ENCODE measurements at places on chromosomes 6 and 20.

- DNase-seq, result no peak
These were observed 44.1 kb downstream of the CFAP61 start for GRCh38 chr20:20096421-20096820.

- no peak for DNase-seq
These were observed 3.4 kb upstream of the TNXB start for GRCh38 chr6:32112431-32112980.

DNA sequence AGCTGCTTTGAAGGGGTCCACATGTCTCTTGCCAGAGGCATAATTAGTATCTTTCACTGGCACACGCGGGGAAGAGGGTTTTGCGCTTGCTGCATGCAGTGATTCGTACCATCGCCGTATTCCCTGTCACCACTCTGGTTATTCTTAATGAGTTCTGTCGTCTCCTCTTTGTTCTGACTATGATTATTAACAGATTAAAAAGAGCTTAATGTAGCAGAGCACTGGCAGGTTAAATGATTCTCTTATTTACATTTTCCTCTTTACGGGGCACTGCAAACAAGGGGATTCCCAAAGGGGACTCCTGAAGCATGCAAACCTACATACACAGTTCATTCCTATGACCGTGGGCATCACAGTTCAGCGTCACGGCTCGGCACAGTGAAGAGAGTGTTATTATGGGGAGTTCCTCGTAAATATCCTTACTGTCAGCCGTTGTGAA lies 204.8 kb downstream of the DTNBP1 start:
- DNase-seq, result no peak

- no peak for DNase-seq
These were observed 35.5 kb downstream of the DHX35 start for GRCh38 chr20:38997622-38998021.

DNA sequence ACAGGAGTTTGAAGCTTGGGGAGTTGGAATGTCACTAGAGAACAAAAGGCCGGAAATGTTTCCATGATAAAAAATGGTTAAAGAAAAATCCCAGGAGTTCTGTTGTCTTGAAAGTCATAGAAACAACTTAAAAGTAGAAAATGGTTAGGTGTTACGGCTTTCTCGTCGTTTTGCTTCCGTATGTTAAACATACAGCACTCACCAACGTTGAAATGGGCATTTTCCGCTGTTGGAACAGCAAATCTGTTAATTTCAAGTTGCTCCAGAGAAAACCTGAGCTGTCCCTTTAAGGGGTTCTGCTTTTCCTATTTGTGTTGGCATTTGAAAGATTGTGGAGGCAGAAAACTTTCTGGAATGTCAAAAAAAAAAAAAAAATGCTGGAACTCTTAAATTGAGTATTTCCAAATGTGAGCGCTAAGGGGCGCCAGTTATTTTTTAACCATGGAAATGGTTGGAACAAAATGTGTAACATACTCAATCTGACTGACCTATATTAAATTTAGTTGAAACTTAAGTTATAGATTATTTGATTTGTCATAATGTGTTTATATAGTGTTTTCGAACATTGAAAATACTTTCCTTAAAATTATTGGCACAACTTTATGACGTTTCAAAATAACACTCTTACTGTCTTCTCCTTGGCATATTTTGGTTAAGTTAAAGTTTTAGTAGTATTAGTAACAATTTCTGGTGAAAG lies 2.2 kb downstream of the QKI start:
- DNase-seq, result no peak

DNA sequence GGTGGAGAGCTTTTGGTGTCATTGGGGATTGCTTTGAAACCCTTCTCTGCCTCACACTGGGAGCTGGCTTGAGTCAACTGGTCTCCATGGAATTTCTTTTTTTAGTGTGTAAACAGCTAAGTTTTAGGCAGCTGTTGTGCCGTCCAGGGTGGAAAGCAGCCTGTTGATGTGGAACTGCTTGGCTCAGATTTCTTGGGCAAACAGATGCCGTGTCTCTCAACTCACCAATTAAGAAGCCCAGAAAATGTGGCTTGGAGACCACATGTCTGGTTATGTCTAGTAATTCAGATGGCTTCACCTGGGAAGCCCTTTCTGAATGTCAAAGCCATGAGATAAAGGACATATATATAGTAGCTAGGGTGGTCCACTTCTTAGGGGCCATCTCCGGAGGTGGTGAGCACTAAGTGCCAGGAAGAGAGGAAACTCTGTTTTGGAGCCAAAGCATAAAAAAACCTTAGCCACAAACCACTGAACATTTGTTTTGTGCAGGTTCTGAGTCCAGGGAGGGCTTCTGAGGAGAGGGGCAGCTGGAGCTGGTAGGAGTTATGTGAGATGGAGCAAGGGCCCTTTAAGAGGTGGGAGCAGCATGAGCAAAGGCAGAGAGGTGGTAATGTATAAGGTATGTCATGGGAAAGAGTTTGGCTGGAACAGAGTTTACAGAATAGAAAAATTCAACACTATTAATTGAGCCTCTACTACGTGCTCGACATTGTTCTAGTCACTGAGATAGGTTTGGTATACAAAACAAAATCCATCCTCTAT lies 31.2 kb downstream of the SRSF3 start:
- no peak for DNase-seq

DNA sequence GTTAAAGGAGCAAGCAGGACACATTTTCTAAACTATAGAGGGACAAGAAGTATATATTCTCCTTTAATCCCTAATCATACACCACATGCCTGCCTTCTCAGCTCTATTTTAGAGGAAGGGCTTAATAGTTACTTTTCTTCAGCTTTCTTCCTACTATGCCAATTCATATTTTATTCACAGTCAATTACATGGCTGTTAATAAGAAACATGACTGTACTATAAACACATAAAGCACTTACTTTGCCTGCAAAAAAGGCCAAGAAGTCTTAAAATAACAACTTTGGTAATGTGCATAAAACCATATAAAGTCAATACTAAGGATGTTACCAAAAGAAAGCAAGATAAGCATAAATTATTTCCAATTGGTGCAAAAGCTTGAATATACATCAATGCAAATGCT lies 6.4 kb downstream of the KIAA0408 start:
- DNase-seq, result no peak

GRCh38 chr6:150685860-150686259 lies 86.2 kb downstream of the PLEKHG1 start:
- peak; percentile 8 for DNase-seq

GRCh38 chr6:105593056-105593690 lies 190.3 kb upstream of the PREP start:
- DNase-seq, result no peak

DNA sequence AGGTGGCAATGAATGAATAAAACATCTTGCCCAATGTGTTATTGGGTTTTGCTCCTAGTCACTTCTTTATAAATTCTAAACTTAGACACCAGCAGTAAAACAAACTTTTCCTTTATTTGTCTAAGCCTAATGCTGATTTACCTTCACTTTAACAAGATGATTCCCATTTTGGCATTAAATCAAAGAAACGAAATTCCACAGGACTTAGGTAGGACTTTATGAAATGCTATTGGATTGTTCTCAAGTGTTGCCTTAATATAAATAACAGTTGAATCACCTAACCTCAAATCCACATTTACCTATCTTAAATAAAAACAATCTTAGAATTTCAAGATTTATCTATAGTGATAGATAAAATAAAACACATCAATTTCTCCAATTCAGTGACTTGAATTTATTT lies 831.8 kb downstream of the EPHA7 start:
- DNase-seq, result no peak

DNA sequence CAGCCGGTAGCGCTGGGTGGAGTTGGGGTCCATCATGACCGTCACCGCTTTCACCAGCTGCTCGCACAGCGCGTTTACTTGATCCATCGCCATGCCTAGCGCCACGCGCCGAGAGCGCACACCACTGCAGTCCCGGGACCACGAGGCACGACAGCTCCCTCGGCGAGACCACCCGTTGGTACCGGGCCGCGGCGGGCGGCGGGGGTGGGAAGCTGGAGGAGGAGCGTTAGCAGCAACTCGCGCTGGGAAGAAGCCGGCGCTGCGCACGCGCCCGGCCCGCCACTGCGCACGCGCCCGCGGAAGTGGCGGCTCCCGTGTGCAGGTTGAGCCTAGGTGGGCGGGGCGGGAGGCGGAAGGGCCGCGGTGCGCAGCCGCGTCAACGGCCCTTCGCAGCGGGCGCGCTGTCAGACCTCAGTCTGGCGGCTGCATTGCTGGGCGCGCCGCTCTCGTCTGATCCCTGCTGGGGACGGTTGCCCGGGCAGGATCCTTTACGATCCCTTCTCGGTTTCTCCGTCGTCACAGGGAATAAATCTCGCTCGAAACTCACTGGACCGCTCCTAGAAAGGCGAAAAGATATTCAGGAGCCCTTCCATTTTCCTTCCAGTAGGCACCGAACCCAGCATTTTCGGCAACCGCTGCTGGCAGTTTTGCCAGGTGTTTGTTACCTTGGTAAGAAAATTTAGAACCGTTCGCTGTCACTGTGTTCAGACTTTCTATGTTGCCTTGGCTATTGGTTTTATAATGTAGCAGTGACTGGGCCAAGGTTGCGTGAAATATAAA lies at the start of the genes POLH and XPO5:
TSS of gene POLH (plus strand) at position 414 of the 780 bp plus-strand sequence. CDS start 6,135 bp downstream, outside the sequence.
TSS of gene XPO5 (minus strand) at position 267 of the 780 bp plus-strand sequence. CDS start at position 93, 174 bp downstream.
- DNase-seq, result peak; percentile 75

GRCh38 chr6:45676380-45676779 lies 298.6 kb upstream of the SUPT3H start:
- DNase-seq, result no peak

- DNase-seq, result no peak
These were observed 3.7 kb downstream of the TGM2 start for GRCh38 chr20:38161412-38161774.

GRCh38 chr6:158849899-158850806 lies 31.0 kb upstream of the EZR start:
- peak; percentile 42 for DNase-seq

DNA sequence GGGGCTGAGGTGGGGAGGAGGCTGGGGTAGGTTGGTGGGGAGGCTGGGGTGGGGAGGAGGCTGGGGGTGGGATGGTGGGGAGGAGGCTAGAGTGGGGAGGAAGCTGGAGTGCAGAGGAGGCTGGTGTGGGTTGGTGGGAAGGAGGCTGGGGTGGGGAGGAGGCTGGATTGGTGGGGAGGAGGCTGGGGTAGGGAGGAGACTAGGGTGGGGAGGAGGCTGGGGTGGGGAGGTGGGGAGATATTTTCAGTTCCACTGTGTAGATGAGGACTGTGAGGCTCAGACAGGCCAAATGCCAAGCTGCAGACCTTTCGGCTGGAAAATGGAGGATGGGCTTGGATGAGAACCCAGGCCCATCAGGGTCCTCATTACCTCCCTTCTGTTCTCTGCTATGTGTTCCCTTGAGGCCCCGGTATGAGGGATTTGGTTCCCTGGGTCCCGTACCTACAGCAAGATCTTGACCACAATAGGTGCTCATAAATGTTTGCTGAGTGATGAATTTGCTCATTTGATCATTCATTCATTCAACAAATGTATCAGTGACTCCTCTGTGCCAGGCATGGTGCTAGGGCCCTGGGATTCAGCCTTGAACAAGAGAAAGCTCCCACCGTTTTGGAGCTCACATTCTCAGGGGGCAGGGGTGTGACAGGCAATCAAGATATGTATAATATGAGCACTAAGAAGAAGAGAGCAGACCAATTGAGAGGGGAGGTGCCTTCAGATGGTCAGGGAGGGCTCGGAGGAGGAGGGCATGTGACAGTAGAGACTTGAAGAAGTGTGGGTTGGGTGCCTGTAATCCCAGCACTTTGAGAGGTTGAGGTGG lies 36.1 kb upstream of the NOL4L start:
- no peak for DNase-seq

- DNase-seq, result peak; percentile 7
These were observed 40.6 kb downstream of the SH3BGRL2 start for GRCh38 chr6:79671600-79672266.

DNA sequence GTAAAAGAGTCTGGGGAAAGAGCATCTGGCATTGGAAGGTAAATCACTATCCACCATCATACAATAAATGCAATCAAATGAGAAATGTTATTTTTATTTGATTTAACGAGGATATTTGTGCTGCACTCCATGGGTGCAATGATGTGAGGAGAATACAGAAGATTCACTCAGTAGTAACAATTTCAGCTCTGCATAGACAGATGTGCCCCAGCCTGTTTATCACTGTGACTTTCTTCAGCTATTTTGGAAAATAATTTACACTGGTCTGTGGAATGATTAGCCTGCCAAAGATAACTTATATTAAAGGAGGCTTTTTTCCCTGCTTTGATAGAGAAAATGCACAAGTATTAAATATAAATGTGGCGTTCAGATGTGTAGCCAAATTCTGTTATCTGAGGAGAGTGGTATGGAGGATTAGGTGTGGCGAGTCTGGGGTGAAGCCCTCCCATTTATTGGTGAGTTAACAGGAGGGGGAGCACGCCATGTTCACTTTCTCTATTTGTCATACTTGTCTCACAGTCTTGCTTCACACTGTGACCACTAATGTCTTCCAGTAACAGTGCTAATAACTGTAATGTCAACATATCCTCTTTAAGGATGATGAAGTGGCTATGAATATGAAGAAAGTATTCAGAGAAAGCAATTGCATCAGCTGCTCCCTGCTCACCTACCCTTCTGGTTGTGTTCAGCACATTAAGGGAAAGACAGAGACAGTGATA lies 645.6 kb downstream of the MMUT start:
- no peak for DNase-seq

DNA sequence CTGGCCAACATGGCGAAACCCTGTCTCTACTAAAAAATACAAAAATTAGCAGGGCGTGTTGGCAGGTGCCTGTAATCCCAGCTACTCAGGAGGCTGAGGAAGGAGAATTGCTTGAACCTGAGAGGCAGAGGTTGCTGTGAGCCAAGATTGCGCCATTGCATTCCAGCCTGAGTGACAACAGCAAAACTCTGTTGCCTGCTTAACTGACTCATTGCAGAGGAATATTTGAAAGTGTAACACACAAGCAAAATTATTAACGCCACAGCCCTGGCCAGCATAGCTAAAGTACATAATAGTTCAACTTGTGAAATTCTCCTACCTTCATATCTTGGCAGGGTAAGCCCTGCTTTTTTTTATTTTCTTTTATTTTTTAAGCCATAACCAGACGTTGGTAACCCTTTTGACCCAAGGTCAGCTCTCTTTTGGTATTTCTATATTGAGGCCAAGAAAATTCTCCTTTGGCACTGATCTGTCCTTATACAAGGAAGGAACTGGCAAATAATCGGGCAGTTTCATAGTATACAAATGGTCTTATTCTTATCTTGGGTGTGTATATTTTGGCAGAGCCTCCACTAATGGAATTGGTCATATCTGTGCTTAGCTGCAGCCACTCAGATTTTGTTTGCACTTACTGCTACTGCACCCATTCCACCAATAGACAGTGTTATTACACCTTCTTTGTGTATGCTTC lies 4.0 kb upstream of the ADGRF5 start:
- no peak for DNase-seq

Data from activated CD8-positive, alpha-beta memory T cell treated with anti-CD3 and anti-CD28 coated beads for 1 hour (primary cell).